Naive thymus-derived CD8-positive, alpha-beta T cell (primary cell): ENCODE measurements at places on chromosomes 13 and 19.

DNA sequence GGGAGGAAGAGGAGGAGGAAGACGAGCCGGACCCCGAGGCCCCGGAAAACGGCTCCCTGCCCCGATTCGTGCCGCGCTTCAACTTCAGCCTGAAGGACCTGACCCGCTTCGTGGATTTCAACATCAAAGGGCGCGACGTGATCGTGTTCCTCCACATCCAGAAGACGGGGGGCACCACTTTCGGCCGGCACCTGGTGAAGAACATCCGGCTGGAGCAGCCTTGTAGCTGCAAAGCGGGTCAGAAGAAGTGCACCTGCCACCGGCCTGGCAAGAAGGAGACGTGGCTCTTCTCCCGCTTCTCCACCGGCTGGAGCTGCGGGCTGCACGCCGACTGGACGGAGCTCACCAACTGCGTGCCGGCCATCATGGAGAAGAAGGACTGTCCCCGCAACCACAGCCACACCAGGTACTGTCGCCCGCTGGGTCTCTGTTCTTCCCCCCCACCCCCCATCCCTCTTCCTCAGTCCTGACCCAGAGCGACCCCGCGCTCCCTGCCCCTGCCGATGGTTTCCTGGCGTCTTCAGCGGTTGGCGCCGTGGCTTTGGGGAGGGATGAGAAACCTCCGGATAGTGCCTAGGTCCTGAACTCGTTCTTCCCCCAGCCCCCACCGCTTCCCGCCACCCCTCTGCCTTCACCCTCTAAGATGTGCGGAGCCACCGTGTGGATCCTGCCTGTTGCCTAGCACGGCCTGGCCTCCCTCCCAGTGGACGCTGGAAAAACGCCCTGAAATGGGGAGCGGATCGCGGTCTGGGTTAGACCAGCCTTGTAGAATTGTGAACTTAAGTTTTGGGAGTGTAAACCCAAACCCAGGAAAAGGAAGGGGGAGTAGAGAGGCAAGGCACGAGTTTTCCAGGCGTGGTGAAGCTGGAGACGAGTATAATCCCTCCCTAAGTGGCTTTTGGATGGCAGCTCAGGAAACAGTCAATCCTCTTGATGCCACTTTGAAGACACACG is 1.5 kb downstream of the HS6ST3 start:
- H3K4me1 ChIP-seq: peaks cover 15% of the 10 kb centered on the region
- H3K36me3 ChIP-seq: no peaks in the 10 kb centered on the region
- no peak overlapping the region for H3K4me3 ChIP-seq
- DNase-seq: no peak
- no peak overlapping the region for H3K27ac ChIP-seq

DNA sequence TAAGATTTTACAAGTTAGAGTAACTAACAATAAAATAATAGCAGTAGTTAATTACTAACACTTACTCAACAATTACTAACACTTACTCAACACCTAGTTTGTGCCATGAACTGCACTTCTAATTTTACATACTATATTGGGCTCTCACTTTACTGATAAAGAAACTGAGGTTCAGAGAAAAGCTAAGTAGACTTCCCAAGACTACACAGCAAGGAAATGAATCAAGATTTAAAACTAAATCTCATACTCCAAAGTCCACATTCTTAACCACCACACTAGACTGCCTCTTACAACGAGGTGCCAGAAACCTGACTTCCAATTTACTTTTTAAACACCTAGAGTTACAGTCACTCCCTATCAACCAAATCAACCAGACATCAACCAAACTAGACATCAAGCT is 25.1 kb downstream of the RBM26 start:
- H3K4me1 ChIP-seq: peaks cover 23% of the 10 kb centered on the region
- no peak overlapping the region for H3K27ac ChIP-seq
- H3K27me3 ChIP-seq: no peaks in the 10 kb centered on the region
- no peak overlapping the region for H3K4me3 ChIP-seq

- H3K4me3 ChIP-seq: no peak overlapping the region
- no peaks in the 10 kb centered on the region for H3K27me3 ChIP-seq
- H3K4me1 ChIP-seq: peaks cover 26% of the 10 kb centered on the region
Measured at GRCh38 chr19:40249201-40249600, 22.7 kb upstream of the CCNP start.

GRCh38 chr13:111533900-111534683 is 213.7 kb downstream of the TEX29 start:
- peaks cover 19% of the 10 kb centered on the region for H3K27me3 ChIP-seq
- H3K4me3 ChIP-seq: no peak overlapping the region

DNA sequence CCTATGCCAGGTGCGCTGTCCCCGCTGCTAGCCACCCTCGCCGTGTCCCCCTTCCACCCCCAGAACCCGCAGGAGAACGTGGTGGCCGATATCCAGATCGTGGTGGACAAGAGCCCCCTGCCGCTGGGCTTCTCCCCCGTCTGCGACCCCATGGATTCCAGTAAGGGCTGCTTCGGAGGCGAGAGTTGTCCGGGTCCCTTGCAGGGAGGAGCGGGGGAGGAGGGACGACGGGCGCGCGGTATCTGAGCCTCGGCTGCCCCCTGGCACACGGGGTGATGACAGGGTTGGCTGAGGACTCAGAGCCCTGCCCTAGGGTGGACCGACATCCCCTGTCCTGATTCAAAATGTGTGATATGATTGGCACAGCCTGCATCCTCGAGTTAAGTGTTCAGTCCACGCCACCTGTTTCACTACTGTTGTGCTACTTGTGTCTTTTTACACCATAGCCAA is 653 bp downstream of the MVB12A start:
- H3K36me3 ChIP-seq: no peaks in the 10 kb centered on the region
- no peaks in the 10 kb centered on the region for H3K27me3 ChIP-seq
- peak overlapping the region; percentile 95 for H3K27ac ChIP-seq
- DNase-seq: peak; percentile 17
- H3K4me3 ChIP-seq: peak overlapping the region; percentile 95
- peaks cover 13% of the 10 kb centered on the region for H3K4me1 ChIP-seq

DNA sequence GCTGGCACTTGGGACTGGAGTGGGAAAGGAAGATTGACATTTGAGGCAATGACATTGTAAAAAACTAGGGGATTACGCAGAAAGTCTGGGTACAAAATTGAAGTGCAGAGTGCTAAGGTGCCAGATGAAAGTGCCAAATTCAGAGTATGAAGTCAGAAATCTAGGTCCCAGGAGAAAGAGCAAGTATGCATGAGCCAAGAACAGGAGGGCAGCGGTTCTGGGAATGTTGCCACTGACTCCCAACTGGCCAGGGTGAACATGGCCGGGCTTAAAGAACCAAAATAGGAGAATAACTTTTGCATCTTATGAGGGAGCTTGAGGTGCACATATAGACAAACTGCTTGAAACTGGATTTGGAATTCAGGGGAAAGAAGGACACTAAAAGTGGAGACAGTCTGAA is 495.8 kb upstream of the KLF12 start:
- no peak overlapping the region for H3K27ac ChIP-seq
- H3K36me3 ChIP-seq: no peaks in the 10 kb centered on the region
- H3K4me3 ChIP-seq: no peak overlapping the region
- H3K27me3 ChIP-seq: no peaks in the 10 kb centered on the region
- no peak for DNase-seq

DNA sequence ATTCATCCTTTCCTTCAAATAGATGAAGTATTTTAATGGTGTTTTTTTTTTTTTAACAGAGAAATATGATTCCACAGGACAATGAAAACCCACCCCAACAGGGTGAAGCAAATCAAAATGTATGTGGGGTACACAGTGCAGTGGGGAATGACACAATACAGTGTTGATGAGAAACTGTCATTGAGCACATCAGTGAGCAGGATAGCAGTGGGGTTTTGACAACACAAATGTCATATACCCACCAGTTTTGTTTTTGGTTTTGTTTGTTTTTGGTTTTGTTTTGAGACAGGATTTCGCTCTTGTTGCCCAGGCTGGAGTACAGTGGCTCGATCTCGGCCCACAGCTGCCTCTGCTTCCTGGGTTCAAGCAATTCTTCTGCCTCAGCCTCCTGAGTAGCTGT is 29.2 kb downstream of the ZNF844 start:
- H3K4me1 ChIP-seq: peaks cover 20% of the 10 kb centered on the region
- DNase-seq: no peak
- H3K27ac ChIP-seq: no peak overlapping the region
- peaks cover 5% of the 10 kb centered on the region for H3K36me3 ChIP-seq
- H3K27me3 ChIP-seq: peaks cover 33% of the 10 kb centered on the region
- H3K4me3 ChIP-seq: no peak overlapping the region

GRCh38 chr19:47210689-47211316 is 20.2 kb downstream of the BBC3 start:
- peak; percentile 85 for DNase-seq
- H3K4me1 ChIP-seq: peaks cover 9% of the 10 kb centered on the region
- H3K27ac ChIP-seq: peak overlapping the region; percentile 84
- H3K36me3 ChIP-seq: no peaks in the 10 kb centered on the region

DNA sequence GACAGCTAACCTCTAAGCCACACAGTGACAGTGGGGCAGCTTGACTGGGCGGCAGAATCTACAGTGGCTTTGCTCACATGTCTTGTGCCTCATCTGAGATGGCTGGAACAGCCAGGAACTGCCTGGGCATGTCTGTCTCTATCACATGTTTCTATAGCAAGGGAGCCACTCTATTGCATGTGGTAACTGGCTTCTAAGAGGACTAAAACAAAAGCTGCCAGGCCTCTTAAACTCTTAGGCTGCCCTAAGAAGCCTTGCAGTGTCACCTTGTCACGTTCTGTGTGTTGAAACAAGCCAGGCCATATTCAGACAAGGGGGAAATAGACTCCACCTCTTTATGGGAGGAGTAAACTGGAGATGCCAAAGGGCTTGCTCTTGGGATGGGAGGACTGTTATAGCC is 122.9 kb upstream of the MAB21L1 start:
- H3K36me3 ChIP-seq: peaks cover 12% of the 10 kb centered on the region
- no peak overlapping the region for H3K4me3 ChIP-seq
- no peaks in the 10 kb centered on the region for H3K4me1 ChIP-seq
- no peak overlapping the region for H3K27ac ChIP-seq

DNA sequence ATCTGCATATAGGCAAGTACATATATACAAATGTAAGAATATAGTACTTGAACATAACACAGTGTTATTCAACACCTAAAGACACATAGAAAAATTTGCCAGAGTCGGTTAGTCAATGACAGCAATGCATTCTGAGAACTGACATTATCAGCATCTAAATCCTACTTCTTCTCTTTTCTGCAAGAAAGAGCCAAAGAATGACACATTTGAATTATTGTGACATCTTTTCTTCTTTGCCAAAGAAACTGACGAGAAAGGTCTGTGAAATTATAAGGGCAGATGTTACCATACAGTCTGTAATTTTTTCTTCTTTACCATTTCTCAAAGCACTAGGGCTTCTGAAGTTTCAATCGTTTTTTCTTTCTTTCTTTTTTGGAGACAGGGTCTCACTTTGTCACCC is 350.9 kb upstream of the NBEA start:
- H3K27ac ChIP-seq: no peak overlapping the region
- no peak for DNase-seq
- peaks cover 15% of the 10 kb centered on the region for H3K27me3 ChIP-seq
- no peaks in the 10 kb centered on the region for H3K36me3 ChIP-seq

GRCh38 chr13:59475911-59476310 is 687.8 kb downstream of the DIAPH3 start:
- H3K4me3 ChIP-seq: no peak overlapping the region
- no peak for DNase-seq
- H3K27ac ChIP-seq: no peak overlapping the region
- no peaks in the 10 kb centered on the region for H3K27me3 ChIP-seq
- H3K4me1 ChIP-seq: no peaks in the 10 kb centered on the region
- no peaks in the 10 kb centered on the region for H3K36me3 ChIP-seq

DNA sequence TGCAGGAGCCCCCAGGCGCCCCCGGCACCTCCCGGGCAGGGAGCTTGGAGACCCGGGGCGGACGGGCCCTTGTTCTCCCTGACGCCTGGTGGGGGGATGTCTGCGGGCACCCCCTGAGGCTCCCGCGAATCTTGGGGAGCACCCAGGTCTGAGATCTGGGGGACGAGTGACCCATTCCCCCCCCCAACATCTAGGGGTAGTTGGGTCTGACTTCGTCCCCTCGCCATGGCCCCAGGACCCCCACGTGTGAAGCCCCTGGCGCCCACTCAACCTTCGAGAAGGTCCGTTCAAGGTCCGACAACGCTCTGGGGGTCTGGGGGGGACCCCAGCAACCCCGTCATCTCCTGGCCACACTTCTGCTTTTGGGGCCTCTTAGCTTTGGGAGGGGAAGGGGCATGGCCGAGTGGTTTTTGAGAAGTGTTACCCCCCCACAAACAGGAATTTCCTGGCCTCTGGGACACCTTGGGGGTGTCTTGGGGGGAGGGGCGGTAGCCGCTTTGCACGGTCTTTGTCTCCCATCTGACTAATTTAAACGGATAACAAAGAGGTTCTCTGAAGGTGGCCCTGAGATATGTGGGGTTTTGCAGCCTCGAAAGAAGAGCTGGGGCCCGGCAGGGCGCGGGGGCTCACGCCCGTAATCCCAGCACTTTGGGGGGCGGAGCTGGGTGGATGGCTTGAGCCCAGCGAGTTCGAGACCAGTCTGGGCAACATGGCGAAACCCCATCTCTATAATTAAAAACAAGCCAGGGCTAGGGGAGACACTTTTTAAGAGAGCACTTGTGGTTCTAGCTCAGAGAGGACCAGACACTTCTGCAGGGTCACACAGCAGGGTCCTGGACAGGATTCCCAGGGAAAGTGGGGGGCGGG is 608 bp downstream of the CNN2 start:
- no peak for DNase-seq
- no peaks in the 10 kb centered on the region for H3K27me3 ChIP-seq
- peak overlapping the region; percentile 90 for H3K27ac ChIP-seq
- H3K4me3 ChIP-seq: peak overlapping the region; percentile 96

DNA sequence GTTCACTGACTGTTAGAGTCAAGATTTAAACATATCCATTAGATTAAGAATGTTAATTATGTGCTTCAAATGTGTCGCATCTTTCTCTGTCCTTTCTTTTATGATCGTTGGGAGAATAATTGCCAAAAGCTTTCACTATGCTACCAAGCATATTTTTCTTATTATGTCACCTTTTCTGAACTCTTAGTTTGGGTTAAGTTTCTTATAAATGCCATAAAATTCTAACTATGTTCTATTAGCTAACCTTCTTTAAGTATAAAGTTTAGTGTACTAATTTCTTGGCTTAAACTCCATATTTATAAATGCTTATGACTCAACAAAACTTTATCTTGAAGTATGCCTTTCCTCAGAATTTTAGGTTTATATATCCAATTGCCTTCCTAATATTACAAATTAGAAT is 1759.4 kb downstream of the PCDH9 start:
- H3K36me3 ChIP-seq: no peaks in the 10 kb centered on the region
- no peaks in the 10 kb centered on the region for H3K4me1 ChIP-seq
- H3K27ac ChIP-seq: no peak overlapping the region
- H3K27me3 ChIP-seq: no peaks in the 10 kb centered on the region
